OCI-LY7 (cell line): ENCODE measurements at places on chromosomes 1 and 21.

GRCh38 chr1:150311762-150312161, 9.6 kb upstream of the PRPF3 start:
- DNase-seq = no peak

DNA sequence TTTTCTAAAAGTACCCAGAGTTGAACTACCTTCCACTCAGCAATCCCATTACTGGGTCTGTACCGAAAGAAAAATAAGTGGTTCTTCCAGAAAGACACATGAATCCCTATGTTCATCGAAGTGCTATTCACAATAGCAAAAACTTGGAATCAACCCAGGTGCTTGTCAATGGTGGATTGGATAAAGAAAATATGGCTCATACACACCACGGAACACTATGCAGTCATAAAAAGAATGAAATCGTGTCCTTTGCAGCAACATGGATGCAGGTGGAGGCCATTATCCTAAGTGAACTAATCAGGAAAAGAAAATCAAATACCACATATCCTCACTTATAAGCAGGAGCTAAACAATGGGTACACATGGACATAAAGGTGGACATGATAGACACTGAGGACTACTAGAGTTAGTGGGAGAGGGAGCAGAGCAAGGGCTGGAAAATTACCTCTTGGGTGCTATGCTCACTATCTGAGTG, 32.9 kb upstream of the JUN start:
- no peak for DNase-seq

- DNase-seq = peak; percentile 72
These were observed 31.3 kb downstream of the SMAP2 start for GRCh38 chr1:40404670-40405462.

DNA sequence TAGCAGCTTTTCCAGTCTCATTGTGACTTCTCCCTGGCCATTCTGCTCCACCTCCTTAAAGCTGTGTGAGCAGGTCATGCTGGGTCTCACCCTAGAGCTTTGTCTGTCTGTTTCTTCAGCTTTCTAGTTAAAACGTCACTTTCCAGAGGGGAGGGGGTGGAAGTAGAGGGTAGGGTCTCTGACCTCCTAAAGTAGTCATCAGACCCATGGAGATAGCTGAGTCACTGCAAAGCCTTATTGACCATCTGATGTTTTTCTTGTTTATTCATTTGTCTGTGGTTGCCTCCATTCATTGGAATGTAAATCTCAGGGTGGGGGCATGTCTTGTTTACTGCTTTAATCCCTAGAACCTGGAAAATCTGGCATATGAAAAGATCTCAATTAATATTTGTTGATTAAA, 52.7 kb downstream of the ELF3 start:
- no peak for DNase-seq
